ENCODE measurements at places on chromosomes 3 and 15. TPM values are rescaled to one million over a fixed set of nuclear protein-coding genes. Genes with fewer than 3 reads are reported as not detected.

The PLA2G4D gene
- total RNA-seq, result not detected

The SNX33 gene
- 25.6 TPM for total RNA-seq

The TUSC7 gene
- not detected for total RNA-seq

DNA sequence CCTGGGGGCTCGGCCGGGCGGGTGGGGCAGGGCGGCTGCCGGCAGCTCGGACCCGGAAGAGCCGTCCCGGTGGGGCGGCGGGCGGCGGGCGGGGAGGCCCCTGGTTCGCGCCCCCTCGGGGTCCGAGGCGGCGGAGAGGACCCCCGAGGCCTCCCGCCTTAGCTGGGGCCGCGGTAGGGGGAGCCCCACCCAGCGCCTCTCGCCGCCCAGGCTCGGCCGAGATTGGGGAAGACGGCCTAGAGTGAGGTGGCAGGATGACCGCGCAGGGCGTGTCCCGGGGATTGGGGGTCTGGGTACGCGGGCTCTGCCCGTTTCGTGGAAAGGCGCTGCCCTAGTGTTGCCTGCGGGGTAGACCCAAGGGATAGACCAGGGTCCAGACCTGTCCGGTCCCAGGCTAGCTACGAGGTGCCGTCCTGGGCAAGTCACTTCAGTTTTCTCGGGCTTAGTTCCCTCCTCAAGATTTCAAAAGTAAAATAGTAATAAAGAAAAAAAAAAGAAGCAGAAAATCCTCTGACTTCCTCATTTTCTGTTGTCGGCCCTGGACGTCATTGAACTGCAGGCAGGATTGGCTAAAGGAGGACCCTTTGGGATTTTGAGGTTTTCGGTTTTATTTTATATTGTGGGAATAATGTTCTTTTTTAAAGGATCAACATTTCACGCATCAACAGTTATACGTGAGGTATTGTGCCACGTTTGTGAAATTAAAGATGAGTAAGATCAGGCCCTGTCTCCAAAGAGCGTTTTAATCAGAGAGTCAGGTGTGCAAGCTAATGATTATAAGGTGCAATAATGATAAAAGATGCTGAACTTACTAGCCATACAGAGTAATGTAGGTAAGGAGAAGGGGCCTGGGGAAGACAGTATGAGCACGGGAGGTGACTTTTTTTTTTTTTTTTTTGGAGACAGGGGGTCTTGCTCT, 679 bp downstream of the IQGAP1 start:
- H3K36me3 ChIP-seq, result peaks cover 20% of the 10 kb centered on the region
- H3K4me3 ChIP-seq, result peak overlapping the region; percentile 91

DNA sequence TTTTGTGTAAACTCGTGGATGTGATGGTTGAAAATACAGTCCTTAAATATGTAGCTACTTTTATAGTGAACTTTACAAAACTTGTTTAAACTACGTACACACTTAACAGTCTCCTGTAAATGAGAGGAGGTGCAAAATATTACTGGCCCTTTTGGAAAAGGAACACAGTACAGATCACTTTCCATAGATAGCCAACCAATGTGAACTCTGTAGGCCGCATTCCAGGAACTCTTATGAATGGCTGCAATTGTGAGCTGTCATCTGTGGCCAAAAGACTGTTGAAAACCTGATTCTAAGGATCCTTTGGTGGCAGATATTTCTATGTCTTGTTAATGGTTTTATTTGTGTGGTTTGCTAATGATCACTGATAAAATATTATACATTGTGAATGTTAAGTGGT, 6.2 kb downstream of the TSC22D2 start:
- peak overlapping the region; percentile 75 for H3K27ac ChIP-seq
- peaks cover 20% of the 10 kb centered on the region for H3K4me1 ChIP-seq
- no peaks in the 10 kb centered on the region for H3K27me3 ChIP-seq
- peak; percentile 66 for DNase-seq
- H3K4me3 ChIP-seq, result peak overlapping the region; percentile 97
- no peaks in the 10 kb centered on the region for H3K36me3 ChIP-seq

- no peaks in the 10 kb centered on the region for H3K4me1 ChIP-seq
- no peak overlapping the region for H3K27ac ChIP-seq
- peaks cover 7% of the 10 kb centered on the region for H3K36me3 ChIP-seq
- no peak for DNase-seq
Measured at GRCh38 chr3:38119248-38119544, 17.7 kb downstream of the ACAA1 start.

- DNase-seq, result peak; percentile 62
- H3K4me1 ChIP-seq, result peaks cover 3% of the 10 kb centered on the region
- no peaks in the 10 kb centered on the region for H3K27me3 ChIP-seq
- no peak overlapping the region for H3K27ac ChIP-seq
- no peaks in the 10 kb centered on the region for H3K36me3 ChIP-seq
Measured at GRCh38 chr15:56964182-56964581, 45.7 kb downstream of the TCF12 start.

GRCh38 chr3:181626036-181626435, 85.7 kb upstream of the SOX2 start:
- H3K4me3 ChIP-seq, result no peak overlapping the region
- H3K36me3 ChIP-seq, result no peaks in the 10 kb centered on the region
- DNase-seq, result no peak
- H3K4me1 ChIP-seq, result peaks cover 17% of the 10 kb centered on the region
- no peak overlapping the region for H3K27ac ChIP-seq

- peaks cover 9% of the 10 kb centered on the region for H3K4me1 ChIP-seq
- no peak overlapping the region for H3K27ac ChIP-seq
- H3K36me3 ChIP-seq, result no peaks in the 10 kb centered on the region
- H3K4me3 ChIP-seq, result no peak overlapping the region
- DNase-seq, result peak; percentile 20
Measured at GRCh38 chr3:142652826-142653292, 56.7 kb downstream of the PLS1 start.

DNA sequence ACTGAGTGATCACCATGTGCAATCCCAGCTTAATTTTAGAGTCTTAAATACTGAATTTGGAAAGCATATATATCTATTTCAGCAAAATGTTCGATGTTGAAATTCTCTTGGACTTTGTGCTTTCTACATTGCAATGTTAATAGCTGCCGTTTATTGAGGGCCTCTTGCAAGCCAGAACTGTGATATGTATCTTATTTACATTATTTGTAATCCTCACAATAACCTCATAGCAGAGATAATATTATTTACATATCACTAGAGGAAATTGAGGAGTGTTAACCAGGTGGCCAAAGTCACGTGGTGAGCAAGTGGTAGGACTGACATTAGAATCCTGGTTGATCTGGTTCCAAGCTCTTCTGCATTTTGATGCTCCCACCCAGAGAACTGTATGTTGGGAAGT, 254.1 kb downstream of the SLC9A9 start:
- no peaks in the 10 kb centered on the region for H3K36me3 ChIP-seq
- no peaks in the 10 kb centered on the region for H3K27me3 ChIP-seq
- no peak overlapping the region for H3K27ac ChIP-seq
- no peak overlapping the region for H3K4me3 ChIP-seq
- DNase-seq, result no peak

DNA sequence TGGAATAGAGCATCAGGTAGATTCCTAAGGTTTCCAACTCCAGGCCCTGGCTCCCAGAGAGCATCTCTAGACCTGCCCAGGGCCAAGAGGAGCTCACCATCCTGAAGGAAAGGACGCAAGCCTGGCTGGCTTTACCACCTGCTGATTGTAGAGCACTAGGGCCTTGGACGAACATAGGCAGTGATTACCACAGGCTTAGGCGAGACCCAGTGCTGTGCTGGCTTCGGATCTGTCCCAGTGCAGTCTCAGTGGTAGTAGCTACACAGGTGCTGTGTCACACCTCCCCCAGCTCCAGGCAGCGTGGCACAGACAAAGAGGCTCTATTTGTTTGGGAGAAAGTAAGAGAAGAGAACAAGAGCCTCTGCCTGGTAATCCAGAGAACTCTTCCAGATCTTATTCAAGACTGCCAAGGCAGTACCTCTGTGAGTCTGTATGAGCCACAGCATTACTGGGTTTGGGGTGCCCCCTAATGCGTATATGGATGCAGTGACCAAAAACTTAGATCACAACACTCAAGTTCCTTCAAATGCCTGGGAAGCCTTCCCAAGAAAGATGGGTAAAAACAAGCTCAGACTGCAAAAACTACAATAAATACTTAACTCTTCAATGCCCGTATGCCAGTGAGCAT, 25.4 kb downstream of the ISG20 start:
- no peaks in the 10 kb centered on the region for H3K36me3 ChIP-seq
- no peaks in the 10 kb centered on the region for H3K27me3 ChIP-seq
- no peak for DNase-seq
- H3K4me3 ChIP-seq, result no peak overlapping the region

DNA sequence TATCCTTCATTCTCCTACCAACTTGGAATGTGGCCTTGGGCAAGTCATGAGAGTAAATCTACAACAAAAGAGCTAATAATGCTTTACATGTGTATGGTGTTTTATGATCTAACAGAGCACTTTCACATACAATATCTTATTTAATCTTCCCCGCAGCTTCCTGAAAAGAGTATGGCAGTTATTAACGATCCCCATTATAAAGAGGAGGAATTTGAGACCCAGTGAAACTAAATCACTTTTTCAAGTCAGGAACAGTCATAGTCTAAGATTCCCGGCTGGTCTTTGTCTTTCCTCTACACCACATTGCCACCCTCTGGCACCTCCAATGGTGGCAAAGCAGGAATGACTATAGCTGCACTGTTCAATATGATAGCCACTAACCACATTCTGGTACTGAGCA, 69.7 kb upstream of the CMSS1 start:
- H3K4me1 ChIP-seq, result peaks cover 19% of the 10 kb centered on the region
- no peaks in the 10 kb centered on the region for H3K27me3 ChIP-seq
- no peak overlapping the region for H3K27ac ChIP-seq
- no peak overlapping the region for H3K4me3 ChIP-seq
- H3K36me3 ChIP-seq, result no peaks in the 10 kb centered on the region

Data from astrocyte (in vitro differentiated cells and primary cell).